ENCODE measurements at places on chromosomes 3 and 15.

DNA sequence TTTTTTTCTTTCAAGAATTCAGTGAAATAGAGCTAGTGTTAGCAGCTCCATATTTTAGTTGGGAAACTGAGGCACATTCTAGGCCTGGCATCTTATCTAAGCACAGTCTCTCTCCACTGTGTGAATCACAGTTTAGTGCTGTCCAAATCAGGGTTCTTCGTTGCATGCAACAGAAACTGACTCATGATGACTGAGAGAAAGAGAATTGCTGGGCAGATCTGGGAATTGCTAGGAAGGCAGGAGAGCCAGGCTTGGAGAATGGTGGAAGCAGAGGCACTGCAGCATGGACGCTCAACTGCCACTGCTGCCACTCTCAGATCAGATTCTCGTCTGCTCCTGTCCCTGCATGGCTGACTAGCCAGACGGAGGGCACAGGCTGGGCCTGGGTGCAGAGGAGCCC is 40.7 kb upstream of the CHST2 start:
- no peak for DNase-seq

DNA sequence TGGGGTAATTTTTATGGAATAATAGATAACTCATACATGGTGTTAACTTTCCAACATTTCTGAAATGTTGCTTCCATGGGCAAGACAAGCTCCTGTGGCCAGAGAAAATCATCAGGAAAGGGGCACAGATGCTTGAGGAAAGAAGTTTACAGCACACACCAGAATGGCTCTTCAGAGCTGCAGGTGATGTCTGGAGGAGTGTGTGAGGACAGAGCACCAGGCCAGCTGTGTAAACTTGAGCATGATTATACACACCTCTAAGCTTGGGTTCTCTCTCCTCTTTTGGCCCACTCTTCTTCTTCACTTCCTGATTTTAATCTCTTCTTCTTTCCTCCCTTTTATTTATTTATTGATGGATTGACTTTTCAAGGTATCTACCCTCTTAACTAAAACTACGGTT is 676.0 kb downstream of the GRM7 start:
- DNase-seq, result no peak

GRCh38 chr15:29686079-29686425 is 136.2 kb downstream of the TJP1 start:
- DNase-seq, result no peak

DNA sequence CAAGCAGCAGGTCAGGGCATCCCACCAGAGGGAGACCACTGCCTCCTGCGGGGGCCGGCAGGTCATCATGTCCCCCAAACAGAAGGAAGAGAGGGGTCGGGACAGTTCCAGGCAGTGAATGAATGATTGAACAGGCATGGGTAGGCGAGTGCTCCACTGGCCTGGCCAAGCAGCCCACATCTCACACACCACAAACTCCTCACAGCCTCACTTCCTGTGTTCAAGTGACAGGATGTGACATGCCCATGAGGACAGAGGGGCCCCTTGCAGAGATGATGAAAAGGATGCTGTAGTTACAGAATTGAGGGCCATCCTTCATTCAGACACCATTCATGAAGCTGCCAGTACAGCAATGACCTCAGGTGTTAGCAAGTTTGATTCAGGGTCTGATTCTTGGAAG is 3.7 kb downstream of the IQSEC1 start:
- no peak for DNase-seq

GRCh38 chr15:66739287-66739686 is 37.3 kb downstream of the SMAD6 start:
- DNase-seq, result no peak

DNA sequence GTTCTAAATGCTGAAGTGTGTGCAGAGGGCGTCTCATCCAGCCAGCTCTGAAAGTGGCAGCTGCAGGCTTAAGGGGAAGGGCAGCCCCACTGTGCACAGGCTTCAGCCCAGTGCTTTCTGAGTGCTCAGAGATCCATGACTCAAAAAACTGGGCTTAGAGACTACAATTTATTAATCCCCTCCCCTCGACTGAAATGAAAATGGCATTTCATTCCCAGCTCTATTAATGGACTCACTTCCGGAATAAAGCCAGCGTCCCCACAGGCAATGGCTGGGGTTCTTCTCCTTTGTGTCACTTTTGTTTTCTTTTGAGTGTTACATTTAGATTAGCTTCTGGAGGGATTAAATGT is 55.5 kb upstream of the PLXNA1 start:
- no peak for DNase-seq

- peak; percentile 15 for DNase-seq
Measured at GRCh38 chr3:128875556-128876120, 3.8 kb upstream of the ACAD9 start.

DNA sequence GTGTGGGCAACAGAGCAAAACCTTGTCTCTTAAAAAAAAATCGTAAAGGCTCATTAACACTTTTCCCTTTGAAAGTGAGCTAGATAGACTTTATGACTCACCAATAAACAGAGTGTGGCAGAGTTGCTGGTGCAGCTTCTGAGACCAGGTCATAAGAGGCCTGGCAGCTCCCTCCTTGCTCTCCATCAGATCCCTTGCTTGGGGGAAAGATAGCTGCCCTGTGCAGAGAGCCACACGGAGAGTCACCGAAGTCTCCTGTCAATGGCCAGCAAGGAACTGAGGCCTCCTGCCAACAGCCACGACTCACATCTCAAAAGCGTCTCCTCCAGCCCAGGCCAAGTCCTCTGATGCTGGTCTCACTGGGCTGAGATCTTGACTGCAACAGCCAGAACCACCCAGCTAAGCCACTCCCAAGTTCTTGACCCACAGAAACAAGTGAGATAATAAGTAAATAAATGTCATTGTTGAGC is 8.7 kb upstream of the GP9 start:
- no peak for DNase-seq

- no peak for DNase-seq
Measured at GRCh38 chr15:91890614-91891013, 37.1 kb downstream of the SLCO3A1 start.

DNA sequence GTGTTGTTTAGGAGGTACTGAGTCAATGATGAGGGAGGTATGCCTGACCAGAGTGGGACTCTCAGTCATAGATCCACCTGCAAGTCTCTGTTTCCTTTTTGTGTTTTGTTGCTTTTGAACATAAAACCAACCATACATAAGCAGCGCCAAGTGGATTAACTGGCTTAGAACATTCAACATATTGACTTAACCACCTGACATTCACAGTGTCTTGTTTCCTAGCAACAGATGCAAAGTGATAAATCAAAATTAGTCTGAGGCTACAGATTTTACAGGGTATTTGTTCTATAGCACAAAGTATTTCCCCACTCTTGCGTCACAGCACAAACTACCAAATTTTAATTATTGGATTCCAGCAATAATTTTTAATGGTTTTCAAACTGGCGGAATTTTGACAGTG is 283.8 kb downstream of the BBX start:
- DNase-seq, result no peak

GRCh38 chr3:25843332-25843731 is 53.4 kb downstream of the OXSM start:
- no peak for DNase-seq

DNA sequence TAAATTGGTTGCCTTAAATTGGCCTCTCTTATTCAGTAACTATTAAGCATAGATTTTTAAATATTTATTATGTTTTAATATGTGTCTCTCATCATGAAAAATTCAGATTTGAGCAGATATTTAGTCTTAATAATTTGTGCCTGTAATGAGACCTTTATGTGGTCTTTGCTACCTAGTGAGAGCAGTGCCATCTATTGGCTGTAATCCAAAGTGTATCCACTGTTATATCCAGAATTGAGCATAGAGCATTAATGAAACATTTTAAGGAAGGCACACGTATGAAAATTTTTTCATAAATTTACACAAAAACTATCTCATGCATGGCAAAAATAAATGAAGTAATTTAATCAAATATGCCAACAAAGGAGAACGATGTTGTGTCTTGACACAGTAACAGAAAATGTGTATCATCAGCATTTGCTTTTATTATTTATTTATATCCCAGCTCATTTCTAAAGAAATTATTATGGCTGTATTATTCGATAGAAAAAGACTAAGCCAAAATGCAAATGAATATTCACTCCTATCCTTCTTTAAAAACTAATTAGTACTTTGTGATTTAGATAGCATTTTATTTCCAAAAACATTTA is 203.5 kb downstream of the RSRC1 start:
- DNase-seq, result peak; percentile 25

- DNase-seq, result no peak
Measured at GRCh38 chr3:111967068-111967467, 11.8 kb upstream of the ABHD10 start.

GRCh38 chr3:134104031-134104430 is 74.3 kb upstream of the SLCO2A1 start:
- no peak for DNase-seq

- no peak for DNase-seq
Measured at GRCh38 chr15:38274135-38274534, 21.5 kb downstream of the SPRED1 start.

- no peak for DNase-seq
Measured at GRCh38 chr3:140020541-140020940, 85.6 kb downstream of the CLSTN2 start.

- no peak for DNase-seq
Measured at GRCh38 chr15:77436822-77437221, 16.1 kb downstream of the HMG20A start.

DNA sequence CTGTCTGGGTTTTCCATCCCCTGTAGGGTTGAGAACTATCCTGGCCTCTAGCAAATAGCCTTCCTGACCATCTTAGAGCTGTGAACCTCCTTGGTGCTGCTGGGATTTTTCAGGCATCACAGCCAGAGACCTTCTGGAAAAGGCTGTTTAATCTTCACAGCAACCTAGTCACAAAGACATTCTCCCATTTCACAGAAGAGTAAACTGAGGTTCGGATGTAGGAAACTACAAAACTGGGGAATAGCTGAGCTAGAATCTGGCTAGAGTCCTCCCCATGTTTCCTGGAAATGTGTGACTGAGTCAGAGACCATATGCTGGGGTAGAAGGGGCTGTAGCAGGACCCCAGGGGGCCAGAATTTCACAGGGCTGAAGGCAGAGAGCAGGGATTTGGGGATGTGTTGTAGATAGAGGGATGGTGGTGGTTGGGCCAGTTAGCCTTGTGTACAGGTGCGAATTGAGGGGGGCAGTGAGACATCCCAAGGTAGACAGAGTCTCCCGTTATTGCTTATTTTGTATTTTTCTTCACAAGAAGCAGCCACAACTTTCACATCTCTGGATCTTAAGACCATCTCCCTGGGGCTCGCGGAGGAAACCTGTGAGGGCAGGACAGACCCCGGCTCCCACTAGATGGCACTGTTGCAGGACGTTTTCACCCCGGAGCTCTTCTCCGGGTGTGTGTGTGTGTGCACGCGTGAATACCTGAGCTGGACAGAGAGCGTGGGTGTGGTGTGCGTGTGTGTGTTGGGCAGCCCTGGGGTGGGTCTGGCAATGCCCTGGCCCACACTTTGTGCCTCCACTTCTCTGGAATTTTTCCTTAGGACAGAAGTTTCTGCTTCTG is 66.9 kb upstream of the PRR23C start:
- peak; percentile 35 for DNase-seq

DNA sequence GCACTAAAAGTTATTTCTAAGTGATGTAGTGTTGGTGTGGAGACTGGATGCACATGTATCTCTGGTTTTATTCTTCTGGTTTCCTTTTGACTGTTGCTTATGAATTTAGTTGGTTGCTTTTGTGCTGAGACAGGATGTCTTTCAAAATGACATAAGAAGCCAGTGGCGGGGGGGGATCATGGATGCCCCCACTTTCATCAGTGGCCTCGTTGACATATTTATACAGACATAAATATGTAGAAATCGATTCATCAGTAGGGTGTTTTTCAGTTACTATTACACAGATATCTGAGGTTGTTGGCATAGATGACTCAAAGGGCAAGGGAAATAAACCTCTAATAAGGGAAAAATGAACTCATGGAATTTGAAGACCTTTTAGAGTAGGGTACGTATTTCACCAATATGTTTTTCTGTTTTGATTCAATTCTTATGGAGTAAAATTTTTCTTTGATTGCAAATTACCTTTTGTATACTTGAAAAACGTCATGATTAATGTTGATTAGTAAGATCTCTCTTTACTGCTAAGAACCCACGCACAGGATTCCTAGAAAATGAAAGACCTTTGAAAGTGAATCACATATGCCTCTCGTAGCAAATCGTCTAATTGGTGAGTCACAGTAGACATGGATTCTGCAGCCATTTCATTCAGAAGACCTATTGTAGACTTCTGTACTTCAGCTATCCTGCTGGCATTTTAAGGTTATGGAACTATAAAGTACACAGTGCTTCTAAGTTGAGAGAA is 97.4 kb upstream of the RBMS3 start:
- DNase-seq, result no peak

DNA sequence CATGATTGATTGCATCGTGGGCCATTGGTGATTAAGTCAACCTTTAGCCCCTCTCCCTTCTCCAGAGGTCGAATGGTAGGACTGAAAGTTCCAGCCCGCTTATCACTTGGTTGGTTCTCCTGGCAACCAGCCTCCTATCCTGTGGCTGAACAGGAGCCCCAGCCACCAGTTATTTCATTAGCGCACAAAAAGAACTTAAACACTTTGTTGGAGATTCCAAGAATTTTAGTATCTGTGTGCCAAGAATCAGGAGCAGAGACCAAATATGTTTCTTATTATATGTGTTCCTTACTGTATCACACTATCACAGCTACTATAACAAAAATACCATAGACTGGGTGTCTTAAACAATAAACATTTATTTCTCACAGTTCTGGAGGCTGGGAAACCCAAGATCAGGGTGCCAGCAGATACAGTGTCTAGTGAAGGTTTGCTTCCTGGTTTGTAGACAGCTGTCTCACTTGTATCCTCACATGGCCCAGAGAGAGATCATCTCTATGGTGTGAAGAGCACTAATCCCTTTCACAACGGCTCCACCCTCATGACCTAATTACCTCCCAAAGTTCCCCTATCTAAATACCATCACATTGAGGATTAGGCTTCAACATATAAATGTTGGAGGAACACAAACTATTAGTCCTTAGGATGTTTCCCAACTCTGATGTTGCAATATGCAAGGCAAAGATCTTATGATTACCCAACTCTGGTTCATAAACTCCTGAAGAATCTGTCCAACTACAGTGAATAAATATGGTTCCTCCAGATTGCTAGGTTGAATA is 30.5 kb upstream of the APH1B start:
- DNase-seq, result peak; percentile 60

DNA sequence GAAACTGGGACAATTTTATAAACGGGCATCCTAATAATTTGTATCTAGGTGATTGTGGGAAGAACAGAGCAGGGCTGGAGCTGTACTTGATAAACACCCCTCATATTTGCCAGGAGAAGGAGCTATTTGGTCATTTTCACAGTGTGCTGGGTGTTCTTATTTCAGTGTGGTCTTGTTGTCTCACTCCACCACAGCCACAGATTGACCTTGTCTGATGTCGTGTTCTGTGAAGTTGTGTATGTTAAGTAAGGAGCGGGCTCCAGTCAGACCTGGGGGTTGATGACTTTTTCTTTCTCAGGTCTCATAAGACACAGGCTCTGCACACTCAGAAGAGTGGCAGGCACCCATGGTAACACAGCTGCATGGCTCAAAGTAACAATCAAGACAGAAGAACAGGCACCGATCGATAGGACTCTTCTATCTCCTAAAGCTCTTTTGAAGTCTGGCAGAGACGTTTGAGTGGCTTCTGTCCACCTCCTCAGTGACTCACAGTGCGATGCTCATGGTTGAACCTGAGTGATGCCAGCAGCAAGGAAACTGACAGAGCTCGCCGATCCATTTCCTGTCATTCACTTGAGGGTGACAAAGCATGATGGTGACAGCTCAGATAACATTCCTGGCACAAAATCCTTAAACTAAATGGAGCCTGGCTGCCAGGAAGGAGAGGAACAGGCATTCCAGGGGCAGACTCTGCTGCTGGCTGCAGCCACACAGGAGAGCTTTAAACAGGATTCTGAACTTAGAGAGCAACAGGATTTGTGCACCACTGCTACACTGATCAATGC is 20.8 kb downstream of the DPH3 start:
- no peak for DNase-seq
